Small intestine (tissue), 16 donors: ENCODE measurements at places on chromosomes 5 and 9. TPM values are rescaled to one million over a fixed set of nuclear protein-coding genes. Genes with fewer than 3 reads are reported as not detected.

GRCh38 chr5:34410411-34411139 is 245.6 kb upstream of the RAI14 start:
- H3K27ac ChIP-seq = no peak overlapping the region
- H3K36me3 ChIP-seq = no peaks in the 10 kb centered on the region
- H3K27me3 ChIP-seq = no peaks in the 10 kb centered on the region
- H3K4me1 ChIP-seq = no peaks in the 10 kb centered on the region

TMC1 gene
- polyA plus RNA-seq = not detected

- H3K36me3 ChIP-seq = no peaks in the 10 kb centered on the region
- no peak overlapping the region for H3K27ac ChIP-seq
- no peak for DNase-seq
- no peaks in the 10 kb centered on the region for H3K4me1 ChIP-seq
- peaks cover 76% of the 10 kb centered on the region for H3K27me3 ChIP-seq
These were observed 20.4 kb downstream of the NR5A1 start for GRCh38 chr9:124486778-124487259.

GRCh38 chr5:97065475-97065874 is 76.9 kb downstream of the LIX1 start:
- no peak for DNase-seq
- no peaks in the 10 kb centered on the region for H3K36me3 ChIP-seq
- no peak overlapping the region for H3K4me3 ChIP-seq
- no peaks in the 10 kb centered on the region for H3K27me3 ChIP-seq
- H3K27ac ChIP-seq = no peak overlapping the region
- H3K4me1 ChIP-seq = no peaks in the 10 kb centered on the region

- no peak overlapping the region for H3K4me3 ChIP-seq
- H3K4me1 ChIP-seq = no peaks in the 10 kb centered on the region
- H3K36me3 ChIP-seq = peaks cover 2% of the 10 kb centered on the region
- no peaks in the 10 kb centered on the region for H3K27me3 ChIP-seq
- no peak for DNase-seq
These were observed 50.7 kb downstream of the UIMC1 start for GRCh38 chr5:176955895-176956294.

DNA sequence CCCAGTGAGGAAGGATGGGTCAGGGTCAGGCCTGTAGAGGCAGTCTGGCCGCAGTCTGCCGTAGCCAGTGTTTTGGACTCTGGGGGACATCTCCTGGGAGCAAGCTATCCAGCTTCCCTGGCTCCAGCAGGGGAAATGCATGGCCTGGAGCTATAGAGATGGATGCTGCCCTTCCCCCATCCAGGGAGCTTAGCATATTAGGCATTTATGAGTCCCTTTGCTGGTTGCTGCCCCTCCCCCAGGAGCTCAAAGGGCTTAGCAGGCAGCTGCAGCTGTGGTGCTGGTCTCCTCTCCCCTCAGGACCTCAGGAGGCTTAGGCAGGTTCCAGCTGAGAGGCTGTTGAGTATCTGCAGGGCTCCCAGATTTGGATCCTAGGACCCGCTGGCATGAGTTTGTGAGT is 1158.7 kb downstream of the DTWD2 start:
- H3K4me3 ChIP-seq = no peak overlapping the region
- no peaks in the 10 kb centered on the region for H3K27me3 ChIP-seq
- no peaks in the 10 kb centered on the region for H3K4me1 ChIP-seq
- no peak overlapping the region for H3K27ac ChIP-seq
- DNase-seq = no peak

TSSK1B gene
- polyA plus RNA-seq = not detected

DNA sequence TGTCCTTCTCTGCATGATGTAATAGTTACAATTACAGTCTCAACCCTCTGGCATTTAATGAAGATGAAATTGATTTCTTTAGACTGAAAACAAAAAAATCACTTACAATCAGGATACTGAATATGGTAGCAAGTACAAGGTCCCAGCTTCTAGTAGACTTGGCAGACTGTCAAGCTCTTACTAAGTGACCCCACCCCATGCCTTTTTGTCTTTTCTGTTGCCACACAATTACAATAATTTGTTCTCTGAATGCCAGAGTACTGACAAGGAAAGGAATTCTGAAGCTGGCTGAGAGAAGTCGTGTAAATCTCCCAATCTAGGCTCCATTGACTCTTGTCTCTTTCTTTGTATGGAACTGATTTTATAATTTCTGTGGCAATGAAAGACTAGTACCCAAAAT is 154.2 kb downstream of the TMC1 start:
- H3K36me3 ChIP-seq = no peaks in the 10 kb centered on the region
- DNase-seq = peak; percentile 62
- no peaks in the 10 kb centered on the region for H3K4me1 ChIP-seq
- no peak overlapping the region for H3K4me3 ChIP-seq
- no peak overlapping the region for H3K27ac ChIP-seq

GRCh38 chr5:74149395-74149794 is 491.1 kb downstream of the ENC1 start:
- no peak for DNase-seq
- no peaks in the 10 kb centered on the region for H3K36me3 ChIP-seq
- H3K4me3 ChIP-seq = no peak overlapping the region
- no peak overlapping the region for H3K27ac ChIP-seq
- H3K4me1 ChIP-seq = no peaks in the 10 kb centered on the region

DNA sequence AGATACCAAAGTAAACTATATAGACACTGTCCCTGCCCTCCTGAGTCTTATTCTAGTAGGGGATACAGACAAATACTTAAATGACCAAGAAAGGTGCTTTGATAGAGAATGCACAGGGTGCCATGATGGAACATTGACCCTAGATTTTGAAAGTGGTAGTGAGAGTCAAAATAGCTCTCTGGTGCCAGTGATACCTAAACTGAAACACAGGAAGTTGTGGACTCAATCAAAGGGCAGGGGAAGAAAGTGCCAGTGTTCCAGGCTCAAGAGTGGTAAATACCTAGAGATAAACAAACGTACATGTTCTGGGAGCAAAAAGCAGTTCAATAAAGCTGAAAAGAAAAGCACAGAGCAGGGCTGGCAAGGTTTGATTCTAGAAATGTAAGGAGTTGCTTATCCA is 267.6 kb downstream of the ISL1 start:
- H3K4me1 ChIP-seq = no peaks in the 10 kb centered on the region
- H3K4me3 ChIP-seq = no peak overlapping the region
- H3K27me3 ChIP-seq = no peaks in the 10 kb centered on the region
- no peak for DNase-seq

GRCh38 chr5:156401804-156402203 is 74.8 kb downstream of the SGCD start:
- no peak overlapping the region for H3K27ac ChIP-seq
- no peaks in the 10 kb centered on the region for H3K27me3 ChIP-seq
- H3K36me3 ChIP-seq = no peaks in the 10 kb centered on the region
- no peak overlapping the region for H3K4me3 ChIP-seq

DNA sequence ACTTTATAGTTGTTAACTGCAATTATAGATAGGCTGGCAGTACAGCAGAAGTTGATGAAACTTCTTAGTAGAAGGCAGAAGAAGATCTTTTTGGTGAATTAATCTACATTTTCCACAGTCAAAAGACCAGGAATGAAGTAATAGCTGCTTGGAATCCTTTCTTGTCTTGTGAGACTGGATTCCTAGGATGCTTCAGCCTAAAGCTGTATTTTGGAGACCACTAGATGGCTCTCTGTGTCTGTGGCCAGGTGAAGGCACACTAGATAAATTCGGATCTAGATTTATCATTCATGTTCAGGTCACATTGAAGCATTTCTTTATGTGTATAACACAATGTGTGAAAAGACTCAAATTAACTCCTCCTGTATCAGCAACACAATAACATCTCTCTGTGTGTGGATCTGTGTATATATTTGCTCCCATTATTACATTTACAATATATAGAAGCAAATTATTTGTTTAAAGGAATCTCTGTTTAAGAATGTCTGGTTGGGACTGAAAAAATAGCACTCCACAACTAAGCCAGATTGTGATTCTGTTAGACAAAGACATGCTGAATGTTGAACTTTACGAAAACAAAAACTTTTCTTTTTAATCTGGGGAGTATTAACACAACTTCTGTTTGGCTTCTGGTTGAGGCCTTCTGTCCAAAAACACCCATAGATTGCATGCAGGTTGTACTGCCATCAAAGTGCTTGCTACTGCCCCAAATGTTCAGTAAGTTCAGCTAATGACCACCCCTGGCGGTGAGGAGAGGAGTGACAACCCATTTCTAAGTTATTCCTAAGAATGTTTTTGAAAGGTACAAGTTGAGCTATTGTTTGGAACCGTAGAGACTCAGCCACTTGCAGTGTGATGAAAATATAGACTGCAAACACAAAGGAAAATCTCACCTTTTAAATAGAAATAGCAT is 10.6 kb downstream of the GRIN3A start:
- H3K27me3 ChIP-seq = no peaks in the 10 kb centered on the region
- no peak overlapping the region for H3K27ac ChIP-seq
- no peaks in the 10 kb centered on the region for H3K36me3 ChIP-seq
- H3K4me3 ChIP-seq = no peak overlapping the region
- no peaks in the 10 kb centered on the region for H3K4me1 ChIP-seq

GRCh38 chr5:76705574-76705973 is 10.4 kb upstream of the F2R start:
- no peaks in the 10 kb centered on the region for H3K27me3 ChIP-seq
- H3K27ac ChIP-seq = no peak overlapping the region
- H3K4me3 ChIP-seq = no peak overlapping the region
- H3K4me1 ChIP-seq = no peaks in the 10 kb centered on the region
- H3K36me3 ChIP-seq = peaks cover 9% of the 10 kb centered on the region

GRCh38 chr5:61732796-61733195 is 400.7 kb downstream of the ZSWIM6 start:
- no peaks in the 10 kb centered on the region for H3K27me3 ChIP-seq
- no peak overlapping the region for H3K27ac ChIP-seq
- DNase-seq = no peak
- H3K36me3 ChIP-seq = no peaks in the 10 kb centered on the region

GRCh38 chr5:40227366-40227765 is 452.3 kb upstream of the PTGER4 start:
- H3K27ac ChIP-seq = no peak overlapping the region
- no peak for DNase-seq
- H3K4me3 ChIP-seq = no peak overlapping the region
- no peaks in the 10 kb centered on the region for H3K36me3 ChIP-seq
- H3K4me1 ChIP-seq = no peaks in the 10 kb centered on the region

DNA sequence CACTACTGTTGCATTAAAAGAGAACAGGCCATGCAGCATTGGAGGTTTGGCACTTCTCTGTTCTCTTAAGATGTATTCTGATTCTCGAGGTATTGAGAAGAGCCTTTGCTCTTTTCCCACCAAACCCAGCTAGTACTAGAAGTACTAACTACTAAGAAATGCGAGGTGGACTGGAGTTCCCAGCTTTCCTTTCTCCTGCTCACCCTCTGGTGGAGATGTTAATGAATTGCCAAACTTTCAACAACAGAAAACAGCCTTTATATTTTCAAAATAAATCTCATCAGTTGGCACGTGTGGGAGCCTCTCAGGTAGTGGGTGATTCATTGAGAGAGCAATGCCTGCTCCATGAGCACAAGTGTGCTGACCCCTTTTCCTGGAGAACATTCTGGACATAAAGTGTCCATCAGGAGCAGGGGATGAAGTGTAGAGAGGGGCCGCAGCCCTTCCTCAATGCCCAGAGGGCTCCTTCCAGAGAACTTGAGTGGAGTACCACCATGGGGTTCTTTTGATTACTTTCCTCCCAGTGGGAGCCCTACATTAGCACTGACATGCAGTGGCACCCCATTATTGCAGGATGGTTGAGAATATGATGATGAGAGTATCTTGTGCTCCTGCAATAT is 45.7 kb downstream of the TMEM174 start:
- no peaks in the 10 kb centered on the region for H3K27me3 ChIP-seq
- no peak overlapping the region for H3K4me3 ChIP-seq
- no peak for DNase-seq
- no peaks in the 10 kb centered on the region for H3K36me3 ChIP-seq
- H3K27ac ChIP-seq = no peak overlapping the region

DNA sequence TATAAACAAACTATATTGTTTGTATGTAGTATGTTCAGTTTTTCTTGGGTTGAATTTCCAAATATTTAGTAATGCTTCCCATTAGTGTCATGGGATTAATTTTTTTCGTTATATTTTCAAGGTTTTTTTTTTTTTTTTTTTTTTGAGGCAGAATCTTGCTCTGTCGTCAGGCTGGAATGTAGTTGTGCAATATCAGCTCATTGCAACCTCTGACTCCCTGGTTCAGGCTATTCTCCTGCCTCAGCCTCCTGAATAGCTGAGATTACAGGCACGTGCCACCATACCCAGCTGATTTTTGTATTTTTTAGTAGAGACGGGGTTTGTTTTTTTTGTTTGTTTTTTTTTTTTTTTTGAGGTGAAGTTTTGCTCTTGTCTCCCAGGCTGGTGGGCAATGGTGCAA is 10.6 kb downstream of the DDX46 start:
- DNase-seq = no peak
- peaks cover 67% of the 10 kb centered on the region for H3K36me3 ChIP-seq
- no peaks in the 10 kb centered on the region for H3K27me3 ChIP-seq
- H3K4me1 ChIP-seq = no peaks in the 10 kb centered on the region
- no peak overlapping the region for H3K4me3 ChIP-seq

BRD3 gene
- 23.9 TPM for polyA plus RNA-seq

FAM81B gene
- 0.15 TPM for polyA plus RNA-seq

DNA sequence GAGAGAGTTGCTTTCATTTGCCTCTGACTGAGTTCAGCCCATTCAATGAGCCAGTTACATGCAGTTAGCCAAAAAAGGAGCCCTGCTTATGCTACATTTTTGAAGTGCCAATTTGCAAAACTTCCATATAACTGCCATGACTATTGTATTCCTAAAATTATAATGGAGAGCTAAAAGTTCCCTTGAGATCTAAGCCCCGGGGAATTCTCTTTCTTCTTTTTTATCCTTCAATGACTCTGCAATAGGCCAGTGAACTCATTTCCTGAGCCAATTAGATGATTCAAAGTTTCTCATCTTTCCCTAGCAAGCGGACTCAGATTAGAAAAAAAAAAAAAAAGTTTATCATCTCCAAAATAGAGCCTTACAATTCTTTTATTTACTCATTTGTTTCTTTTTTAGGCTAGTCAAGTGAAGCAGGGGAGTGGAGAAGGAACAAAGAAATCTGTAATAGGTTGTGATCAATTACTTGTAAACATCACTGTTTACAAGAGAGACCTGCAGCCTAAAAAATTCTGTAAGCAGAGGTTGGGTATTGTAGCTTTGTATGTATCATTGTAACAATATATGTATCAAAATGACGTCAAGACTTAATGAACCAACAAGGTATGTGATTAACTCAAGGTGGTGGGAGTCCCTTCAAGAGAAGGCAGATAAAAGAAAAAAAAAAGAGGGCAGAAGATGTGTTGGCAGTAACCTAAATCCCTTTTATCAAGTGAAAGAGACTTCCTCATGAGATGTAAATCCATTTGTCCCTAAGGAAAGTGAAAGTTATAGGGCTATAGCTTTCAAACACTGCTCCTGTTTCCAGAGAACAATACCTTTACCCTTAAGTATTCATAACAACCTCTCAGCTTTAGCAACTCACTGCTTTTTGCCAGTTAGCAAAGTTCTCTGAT is 48.7 kb upstream of the HOMER1 start:
- H3K27ac ChIP-seq = no peak overlapping the region
- no peak for DNase-seq
- no peak overlapping the region for H3K4me3 ChIP-seq

GRCh38 chr5:120476063-120476462 is 12.0 kb downstream of the PRR16 start:
- no peaks in the 10 kb centered on the region for H3K4me1 ChIP-seq
- H3K27me3 ChIP-seq = no peaks in the 10 kb centered on the region
- H3K36me3 ChIP-seq = no peaks in the 10 kb centered on the region
- no peak overlapping the region for H3K4me3 ChIP-seq
- no peak for DNase-seq
- no peak overlapping the region for H3K27ac ChIP-seq

GRCh38 chr5:14528926-14529325 is 52.7 kb upstream of the OTULINL start:
- no peaks in the 10 kb centered on the region for H3K27me3 ChIP-seq
- H3K4me3 ChIP-seq = no peak overlapping the region
